Activated CD8-positive, alpha-beta T cell treated with anti-CD3 and anti-CD28 coated beads for 36 hours (primary cell): ENCODE measurements at places on chromosomes 2 and 18. TPM values are rescaled to one million over a fixed set of nuclear protein-coding genes. Genes with fewer than 3 reads are reported as not detected.

Gene HOXD9
- total RNA-seq: not detected

Gene OTOS
- not detected for total RNA-seq

DNA sequence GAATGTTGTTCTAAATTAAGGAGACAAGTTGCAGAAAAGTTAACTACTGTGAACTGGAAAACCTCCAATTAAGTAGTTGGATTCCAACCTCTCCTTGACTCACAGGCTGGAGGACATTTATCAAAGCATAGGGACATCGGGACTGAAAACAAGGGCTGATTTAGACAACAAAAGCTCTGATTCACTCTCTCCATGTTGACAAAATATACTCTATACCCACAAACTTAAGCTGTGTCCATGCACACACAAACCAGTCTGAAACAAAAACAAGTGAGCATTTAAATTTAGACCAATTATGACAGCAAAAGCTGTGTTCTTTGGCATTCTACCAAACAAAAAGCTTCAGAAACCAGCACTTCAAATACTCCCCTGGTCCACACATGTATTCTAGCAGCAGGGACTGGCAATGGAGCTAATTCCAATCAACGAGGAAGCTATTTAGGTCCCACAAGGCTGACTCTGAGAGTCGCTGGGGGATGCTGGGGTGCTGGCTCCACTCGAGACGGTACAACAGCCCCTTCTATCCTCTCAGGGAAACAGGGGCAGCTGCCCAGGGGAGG lies 71.4 kb downstream of the NXPH2 start:
- no peak for DNase-seq
- H3K4me1 ChIP-seq: no peaks in the 10 kb centered on the region
- H3K27ac ChIP-seq: no peak overlapping the region
- H3K4me3 ChIP-seq: no peak overlapping the region

Gene L3MBTL4
- total RNA-seq: not detected

DNA sequence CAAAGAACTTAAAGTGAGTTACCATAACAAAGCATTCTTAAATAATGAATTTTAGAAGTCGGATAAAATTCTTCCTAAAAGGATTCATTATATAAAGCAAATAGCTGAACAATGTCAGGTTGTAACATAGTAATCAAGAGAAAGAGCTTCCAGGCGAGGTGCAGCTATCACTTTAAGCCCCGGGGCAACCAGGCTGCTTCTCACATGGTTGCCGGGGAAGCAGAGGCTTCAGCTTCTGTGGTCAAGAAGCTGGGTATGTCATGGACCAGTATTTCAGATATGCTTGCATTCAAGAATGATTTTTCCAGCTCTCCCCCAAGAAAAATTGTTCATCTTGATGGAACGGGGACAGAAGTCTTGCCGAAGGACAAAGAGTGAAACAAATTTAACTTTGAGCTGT lies 23.6 kb upstream of the KYNU start:
- no peak for DNase-seq
- no peak overlapping the region for H3K27ac ChIP-seq
- no peaks in the 10 kb centered on the region for H3K4me1 ChIP-seq
- no peaks in the 10 kb centered on the region for H3K36me3 ChIP-seq
- H3K27me3 ChIP-seq: no peaks in the 10 kb centered on the region

GRCh38 chr18:63438181-63438580 lies 15.9 kb upstream of the VPS4B start:
- no peak overlapping the region for H3K4me3 ChIP-seq
- H3K4me1 ChIP-seq: no peaks in the 10 kb centered on the region
- peaks cover 5% of the 10 kb centered on the region for H3K27me3 ChIP-seq
- H3K36me3 ChIP-seq: no peaks in the 10 kb centered on the region
- no peak overlapping the region for H3K27ac ChIP-seq
- no peak for DNase-seq

DNA sequence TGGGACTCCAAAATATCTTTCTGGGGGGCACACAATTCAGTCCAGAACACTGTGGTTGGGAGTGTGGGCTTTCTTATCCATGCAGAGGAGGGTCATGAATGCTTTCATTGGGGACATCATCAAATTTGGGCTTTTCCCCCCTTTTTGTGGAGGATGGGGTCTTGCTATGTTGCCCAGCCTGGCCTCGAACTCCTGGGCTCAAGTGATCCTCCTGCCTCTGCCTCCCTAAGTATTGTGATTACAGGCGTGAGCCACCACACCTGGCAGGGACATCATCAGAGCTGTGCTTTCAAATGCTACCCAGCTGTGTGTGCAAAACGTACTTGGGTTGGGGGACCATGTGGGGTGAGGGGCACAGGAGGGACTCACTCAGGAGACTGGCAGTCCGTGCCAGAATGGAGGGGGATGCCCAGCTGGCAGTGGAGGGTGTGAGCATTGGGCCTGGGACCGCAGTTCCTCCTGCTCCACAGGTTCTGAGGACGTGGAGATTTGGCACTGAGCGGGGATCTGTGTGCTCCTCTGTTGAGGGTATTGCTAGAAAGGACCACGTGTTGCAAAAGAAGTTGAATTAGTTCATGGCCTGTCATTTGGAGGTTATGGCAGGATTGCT lies 24.4 kb downstream of the EMILIN2 start:
- no peak for DNase-seq
- no peaks in the 10 kb centered on the region for H3K4me1 ChIP-seq
- H3K27me3 ChIP-seq: no peaks in the 10 kb centered on the region

DNA sequence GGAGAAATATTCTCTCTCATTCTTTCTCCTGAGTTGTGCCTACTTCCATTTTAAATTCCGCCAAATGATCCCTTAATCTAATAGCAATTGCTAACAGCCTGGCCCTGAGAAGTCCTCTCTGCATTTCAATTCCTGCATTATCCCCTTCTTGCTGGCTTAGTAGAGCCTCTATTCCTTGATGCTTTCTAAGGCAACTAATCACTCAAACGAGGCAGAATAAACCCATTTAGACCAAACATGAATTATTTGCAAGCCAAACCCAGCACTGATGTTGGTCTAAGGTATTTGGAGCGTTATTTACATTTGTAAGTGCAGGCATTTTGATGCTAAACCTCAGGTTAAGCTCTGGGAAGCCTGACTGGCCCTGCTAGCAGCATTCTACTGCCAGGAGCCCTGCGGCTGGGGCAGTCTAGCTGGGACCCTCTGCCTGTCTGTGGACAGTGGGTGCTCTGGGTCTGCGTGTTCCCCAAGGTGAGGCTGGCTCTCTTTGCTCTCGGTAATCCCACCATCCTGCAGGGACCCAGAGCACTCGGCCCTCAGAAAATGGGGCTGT lies 173.1 kb upstream of the HS6ST1 start:
- H3K36me3 ChIP-seq: no peaks in the 10 kb centered on the region
- no peaks in the 10 kb centered on the region for H3K4me1 ChIP-seq
- H3K27me3 ChIP-seq: peaks cover 4% of the 10 kb centered on the region
- no peak overlapping the region for H3K27ac ChIP-seq

Gene RAB3GAP1
- total RNA-seq: 25.6 TPM

GRCh38 chr2:83162421-83162820 lies 1296.7 kb downstream of the SUCLG1 start:
- H3K4me1 ChIP-seq: no peaks in the 10 kb centered on the region
- DNase-seq: no peak
- H3K27ac ChIP-seq: no peak overlapping the region
- H3K36me3 ChIP-seq: no peaks in the 10 kb centered on the region
